ENCODE measurements at places on chromosomes 13 and 19. TPM values are rescaled to one million over a fixed set of nuclear protein-coding genes. Genes with fewer than 3 reads are reported as not detected.

The LGALS14 gene
- total RNA-seq, result not detected

The PRTN3 gene
- total RNA-seq, result 0.62 TPM

The KCNJ14 gene
- 1.5 TPM for total RNA-seq

The PRODH2 gene
- total RNA-seq, result 0.57 TPM

The NLRP4 gene
- total RNA-seq, result not detected

The RUBCNL gene
- 0.28 TPM for total RNA-seq

The CEACAM8 gene
- total RNA-seq, result not detected

The ZNF723 gene
- not detected for total RNA-seq

The OR2Z1 gene
- not detected for total RNA-seq

The CD79A gene
- total RNA-seq, result 0.91 TPM

The NPAS1 gene
- 7.0 TPM for total RNA-seq

The ZNF8 gene
- total RNA-seq, result 0.94 TPM

The ZNF264 gene
- 7.4 TPM for total RNA-seq

The ADAT3 gene
- total RNA-seq, result 4.9 TPM

The CYP2A6 gene
- not detected for total RNA-seq

The ONECUT3 gene
- not detected for total RNA-seq

The DNM2 gene
- 58.4 TPM for total RNA-seq
